ENCODE measurements at places on chromosomes 12 and 14.
A peak's percentile ranks its signal among the peaks of the same experiment; 100 is the strongest.

GRCh38 chr12:48969833-48970701 is 1.5 kb downstream of the WNT10B start:
- DNase-seq, result no peak

DNA sequence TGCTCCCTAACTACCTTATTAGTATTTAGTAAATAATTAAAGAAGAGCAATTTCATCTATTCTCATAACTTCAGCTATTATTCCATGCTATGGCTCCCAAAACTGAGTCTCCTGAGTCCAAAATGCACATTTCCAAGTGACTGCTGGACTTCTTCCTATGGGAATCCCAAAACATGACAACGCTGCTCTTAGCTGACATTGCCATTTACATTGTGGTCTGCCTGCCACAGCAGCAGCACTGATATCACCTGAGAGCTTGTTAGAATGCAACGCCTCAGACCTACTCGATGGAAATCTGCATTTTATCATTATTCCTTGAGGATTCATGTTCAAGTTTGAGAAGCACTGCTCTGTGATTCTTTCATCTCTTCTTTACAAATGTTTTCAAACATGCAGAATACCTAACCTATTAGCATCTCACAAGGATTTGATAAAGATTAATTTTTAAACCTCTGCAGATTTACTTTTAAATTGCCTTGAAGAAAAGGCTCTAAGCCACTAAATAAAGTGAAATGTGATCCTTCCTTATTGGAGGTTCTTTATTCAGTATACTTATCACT is 77.7 kb downstream of the SEC23A start:
- DNase-seq, result no peak

- no peak for DNase-seq
These were observed 971.7 kb downstream of the FSCB start for GRCh38 chr14:43535231-43535838.

GRCh38 chr12:96368233-96368632 is 32.0 kb downstream of the CDK17 start:
- no peak for DNase-seq

DNA sequence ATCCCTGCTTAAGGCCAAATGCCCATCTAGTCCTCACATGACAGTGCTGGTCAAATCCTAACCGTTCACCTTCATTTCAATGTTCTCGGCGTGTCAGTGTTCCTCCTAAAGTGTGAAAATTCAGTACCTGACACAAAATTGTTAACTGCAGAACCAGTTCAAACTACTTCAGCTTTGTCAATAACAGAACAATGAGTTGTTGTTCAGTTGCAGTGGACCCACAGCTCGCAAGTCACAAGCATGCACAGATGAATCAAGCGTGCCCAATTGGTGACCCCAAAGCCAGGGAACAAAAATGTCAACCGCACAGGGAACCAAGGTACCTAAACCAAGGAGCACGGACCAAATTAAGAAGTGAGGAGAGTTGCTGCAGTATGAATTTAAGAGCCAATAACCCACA is 23.2 kb downstream of the NRDE2 start:
- no peak for DNase-seq

- DNase-seq, result no peak
These were observed 53.7 kb upstream of the DYRK2 start for GRCh38 chr12:67594888-67595287.

DNA sequence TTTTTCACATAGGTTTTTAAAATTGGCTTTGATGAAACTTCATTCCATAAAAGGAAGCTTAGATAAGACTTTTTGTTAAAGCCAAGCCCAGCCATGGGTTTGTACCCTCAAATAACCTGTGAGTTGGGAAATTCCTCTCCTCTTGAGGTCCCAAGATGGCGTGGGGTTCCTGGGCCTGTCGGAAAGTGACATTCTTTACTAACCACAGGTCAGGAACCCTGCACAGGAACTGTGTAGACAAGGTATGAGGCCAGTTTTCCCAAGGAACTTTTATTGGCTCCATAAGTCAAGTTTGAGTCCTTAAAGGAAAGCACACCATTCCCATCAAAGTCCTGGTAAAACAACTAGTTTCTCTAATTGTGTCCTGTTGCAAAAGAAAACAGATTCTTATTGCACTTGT is 65.0 kb upstream of the AMN start:
- DNase-seq, result no peak

GRCh38 chr14:72792051-72792788 is 101.7 kb downstream of the DPF3 start:
- DNase-seq, result no peak

DNA sequence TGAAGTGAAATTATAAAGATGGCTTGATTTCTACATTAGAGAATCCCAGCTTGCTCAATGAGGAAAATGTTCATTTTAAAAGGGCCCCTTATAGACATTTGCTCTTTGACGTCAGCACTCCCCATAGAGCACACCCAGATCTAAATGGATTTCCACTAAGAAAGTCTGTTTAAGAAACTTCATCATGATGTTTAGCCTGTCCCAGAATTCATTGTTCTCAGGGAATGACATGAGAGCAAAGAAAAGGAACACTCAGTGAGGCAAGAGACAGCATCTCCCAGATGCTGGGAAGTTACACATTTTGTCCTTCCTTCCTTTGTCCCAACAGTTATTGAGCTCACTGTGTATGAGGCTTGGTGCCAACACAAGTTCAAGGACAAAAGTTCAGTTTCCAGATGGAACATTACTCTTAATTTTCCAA is 4.9 kb downstream of the PHLDA1 start:
- no peak for DNase-seq

- no peak for DNase-seq
These were observed 7.4 kb downstream of the MOK start for GRCh38 chr14:102297436-102298170.

DNA sequence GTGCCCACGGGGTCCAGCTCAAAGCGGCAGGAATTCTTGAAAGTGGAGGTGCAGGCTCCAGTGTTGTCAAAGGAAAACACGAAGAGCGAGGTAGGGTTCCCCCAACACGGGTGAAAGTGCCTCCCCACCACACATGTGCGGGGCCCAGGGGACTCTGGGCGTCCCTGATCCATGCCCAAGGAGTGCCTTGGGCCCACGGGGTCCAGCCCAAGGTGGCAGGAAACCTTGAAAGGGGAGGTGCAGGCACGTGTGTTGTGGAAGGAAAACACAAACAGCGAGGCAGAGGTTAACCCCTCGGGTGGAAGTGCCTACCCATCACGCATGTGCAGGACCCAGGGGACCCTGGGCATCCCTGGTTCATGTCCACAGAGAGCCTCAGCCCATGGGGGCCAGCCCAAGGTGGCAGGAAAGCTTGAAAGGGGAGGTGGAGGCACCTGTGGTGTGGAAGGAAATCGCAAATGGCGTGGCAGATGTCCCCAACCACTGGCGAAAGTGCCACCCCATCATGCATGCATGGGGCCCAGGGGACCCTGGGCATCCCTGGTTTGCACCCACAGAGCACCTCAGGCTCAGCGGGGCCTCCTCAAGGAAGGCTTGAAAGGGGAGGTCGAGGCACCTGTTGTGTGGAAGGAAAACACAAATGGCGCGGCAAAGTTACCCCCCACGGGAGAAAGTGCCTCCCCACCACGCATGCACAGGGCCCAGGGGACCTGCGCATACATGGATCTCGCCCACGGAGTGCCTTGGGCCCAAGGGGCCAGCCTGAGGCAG is 584.6 kb downstream of the ALG10 start:
- DNase-seq, result no peak

- no peak for DNase-seq
These were observed 2.8 kb upstream of the DLK1 start for GRCh38 chr14:100723830-100724437.

DNA sequence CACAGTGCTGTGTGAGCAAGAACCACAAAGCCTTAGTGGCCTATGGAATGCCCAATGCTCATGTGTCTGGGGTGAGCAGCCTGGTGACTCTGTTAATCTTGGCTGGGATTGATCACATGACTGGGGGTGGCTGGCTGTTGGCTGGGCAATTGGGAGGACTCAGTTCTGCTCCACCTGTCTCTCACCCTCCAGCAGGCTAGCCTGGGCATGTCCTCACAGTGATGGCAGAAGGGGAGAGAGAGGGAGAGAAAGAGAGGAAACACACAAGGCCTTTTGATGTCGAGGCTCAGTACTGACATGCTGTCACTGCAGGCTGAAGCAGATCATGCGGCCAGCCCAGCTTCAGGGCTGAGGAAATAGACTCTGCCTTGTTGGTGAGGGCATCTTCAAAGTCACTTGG is 136.8 kb downstream of the TBX5 start:
- no peak for DNase-seq

DNA sequence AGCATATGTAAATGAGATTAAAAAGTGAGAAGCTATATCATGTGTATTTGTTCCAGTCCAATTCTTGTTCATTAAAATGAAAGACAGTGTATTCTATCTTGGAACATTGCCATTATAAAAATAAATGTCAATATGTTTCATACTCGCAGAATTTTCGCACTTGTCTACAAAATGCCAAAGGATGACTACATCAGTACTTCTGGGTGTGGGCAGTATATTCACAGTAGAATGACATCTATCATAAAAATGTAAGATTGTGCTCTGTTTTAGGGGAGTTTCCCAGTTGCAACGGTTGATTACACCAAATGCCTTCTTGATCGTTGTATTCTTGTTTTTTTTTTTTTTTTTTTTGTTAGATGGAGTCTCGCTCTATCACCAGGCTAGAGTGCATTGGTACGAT is 292.3 kb upstream of the E2F7 start:
- no peak for DNase-seq

GRCh38 chr12:111398530-111398929 is 7.2 kb upstream of the SH2B3 start:
- DNase-seq, result no peak

DNA sequence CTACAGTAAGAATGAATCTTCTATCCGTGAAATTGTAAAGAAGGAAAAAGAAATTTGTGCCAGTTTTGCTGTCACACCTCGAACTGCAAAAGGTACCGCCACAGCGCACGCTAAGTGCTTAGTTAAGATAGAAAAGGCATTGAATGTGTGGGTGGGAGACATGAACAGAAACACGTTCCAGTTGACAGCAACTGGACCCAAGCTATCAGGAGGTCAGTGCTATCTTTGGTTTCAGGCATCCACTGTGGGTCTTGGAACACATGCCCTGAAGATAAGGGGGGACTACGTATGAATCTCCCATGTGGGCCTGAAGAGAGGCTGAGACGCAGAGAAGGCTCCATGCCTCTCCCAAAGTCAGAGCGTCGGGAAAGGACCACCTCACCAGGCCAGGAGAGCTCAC is 9.8 kb downstream of the IFFO1 start:
- no peak for DNase-seq

- DNase-seq, result no peak
These were observed 81.5 kb downstream of the SCARB1 start for GRCh38 chr12:124782132-124782531.

- no peak for DNase-seq
These were observed 216.0 kb downstream of the AKAP6 start for GRCh38 chr14:32545095-32545494.

DNA sequence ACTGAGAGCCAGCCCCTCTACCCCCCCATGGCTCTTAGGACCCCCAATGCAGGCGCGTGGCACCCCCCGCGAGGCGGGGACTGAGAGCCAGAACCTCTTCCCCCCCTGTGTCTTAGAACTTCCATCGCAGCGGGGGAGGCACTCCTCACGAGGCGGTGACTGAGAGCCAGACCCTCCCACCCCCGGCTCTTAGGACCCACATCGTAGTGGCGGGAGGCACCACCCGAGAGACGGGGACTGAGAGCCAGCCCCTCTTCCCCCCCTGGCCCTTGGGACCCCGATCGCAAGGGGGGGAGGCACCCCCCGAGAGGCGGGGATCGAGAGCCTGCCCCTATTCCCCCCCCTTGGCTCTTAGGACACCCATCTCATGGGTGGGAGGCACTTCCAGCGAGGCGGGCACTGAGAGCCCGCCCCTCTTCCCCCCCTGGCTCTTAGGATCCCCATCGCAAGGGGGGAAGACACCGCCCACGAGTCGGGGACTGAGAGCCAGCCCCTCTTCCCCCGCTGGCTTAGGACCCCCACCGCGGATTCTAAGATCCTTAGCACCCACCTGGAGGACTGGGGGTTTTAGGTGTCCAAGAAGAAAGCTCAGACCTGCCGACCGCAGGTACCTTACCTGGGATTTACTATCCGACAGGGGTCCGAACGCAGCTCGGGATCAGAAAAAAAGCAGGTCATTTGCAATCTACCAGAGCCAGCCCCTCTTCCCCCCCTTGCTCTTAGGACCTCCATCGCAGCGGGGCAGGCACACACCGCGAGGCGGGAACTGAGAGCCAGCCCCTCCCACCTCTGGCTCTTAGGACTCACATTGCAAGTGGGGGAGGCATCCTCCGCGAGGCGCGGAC is 44.9 kb downstream of the DDX11 start:
- DNase-seq, result peak; percentile 29

DNA sequence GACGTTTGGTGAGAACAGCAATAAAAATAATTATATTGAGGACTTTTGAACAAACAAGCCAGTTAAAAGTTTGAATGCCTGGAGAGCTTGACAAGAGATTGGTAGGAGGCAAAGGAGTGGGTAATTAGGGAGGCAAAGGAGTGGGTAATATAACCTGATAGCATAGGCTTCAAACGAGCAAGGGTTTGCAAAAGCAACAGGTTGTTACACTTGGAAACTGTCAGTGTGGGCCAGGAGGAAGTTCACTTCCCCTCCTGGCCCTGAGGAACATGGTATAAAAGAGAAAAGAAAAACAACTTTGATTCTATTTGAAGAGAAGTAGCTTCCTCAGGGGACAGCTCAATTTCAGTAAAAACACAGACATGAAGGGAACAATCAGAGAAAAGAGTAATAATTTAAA is 121.7 kb downstream of the CCER1 start:
- DNase-seq, result no peak

DNA sequence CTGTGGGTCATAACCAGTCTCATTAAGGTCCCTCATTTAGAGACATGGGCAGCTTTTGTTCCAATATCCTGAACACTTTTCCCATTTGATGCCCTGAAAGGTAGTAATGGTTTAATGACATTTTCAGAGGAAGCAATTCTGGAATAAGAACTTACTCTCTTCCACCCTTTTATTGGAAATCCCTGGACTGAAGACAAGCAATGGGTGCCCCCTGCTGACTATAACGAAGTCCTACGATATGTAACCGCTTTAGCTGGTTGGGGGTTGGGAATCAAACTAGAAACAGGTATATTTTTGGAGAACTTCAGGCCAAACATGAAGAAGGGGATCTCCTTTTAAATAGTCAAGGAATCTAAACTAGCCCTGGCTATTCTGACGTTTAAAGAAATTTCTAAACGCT is 20.5 kb downstream of the SARNP start:
- no peak for DNase-seq

DNA sequence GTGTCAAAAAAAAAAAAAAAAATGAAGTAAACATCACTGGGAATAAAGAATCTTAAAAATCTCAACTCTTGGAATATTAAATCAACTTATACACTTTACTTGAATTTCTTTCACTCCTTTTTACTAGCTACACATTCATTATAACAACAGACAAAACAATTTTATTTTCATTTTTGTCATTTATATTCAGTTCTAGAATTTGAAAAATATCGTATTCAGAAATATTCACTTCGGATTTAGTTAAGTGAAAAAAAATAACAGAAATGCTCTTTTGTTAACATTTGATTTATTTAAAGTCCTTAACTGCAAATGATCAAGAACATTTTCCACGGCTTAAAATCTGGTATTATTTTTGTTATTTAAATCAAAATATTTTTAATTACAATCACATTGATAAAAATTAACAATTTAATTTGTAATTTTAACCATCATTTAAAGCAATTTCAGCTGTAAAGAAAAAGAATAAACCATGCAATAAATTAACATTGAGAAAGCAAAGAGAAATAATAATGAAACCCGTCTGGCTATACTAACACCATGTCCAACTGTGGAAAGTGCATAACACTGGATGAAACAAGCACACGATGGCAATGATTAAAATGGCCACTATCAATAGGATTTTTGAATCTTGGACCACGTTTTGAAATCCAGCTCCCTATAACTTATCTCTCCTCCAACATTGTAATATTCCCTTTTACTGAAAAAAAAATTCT is 5.2 kb downstream of the FOXA1 start:
- no peak for DNase-seq
